Panc1 (cell line): ENCODE measurements at places on chromosomes 6 and 20. TPM values are rescaled to one million over a fixed set of nuclear protein-coding genes. Genes with fewer than 3 reads are reported as not detected.

- DNase-seq, result no peak
Observed at GRCh38 chr6:134317471-134318131, at the start of gene SGK1. Gene SGK1, minus strand, starts transcription at chr6:134318112. Its CDS starts 652 bp downstream, at chr6:134317460.

The LY6G5C gene
- total RNA-seq, result 0.62 TPM

DNA sequence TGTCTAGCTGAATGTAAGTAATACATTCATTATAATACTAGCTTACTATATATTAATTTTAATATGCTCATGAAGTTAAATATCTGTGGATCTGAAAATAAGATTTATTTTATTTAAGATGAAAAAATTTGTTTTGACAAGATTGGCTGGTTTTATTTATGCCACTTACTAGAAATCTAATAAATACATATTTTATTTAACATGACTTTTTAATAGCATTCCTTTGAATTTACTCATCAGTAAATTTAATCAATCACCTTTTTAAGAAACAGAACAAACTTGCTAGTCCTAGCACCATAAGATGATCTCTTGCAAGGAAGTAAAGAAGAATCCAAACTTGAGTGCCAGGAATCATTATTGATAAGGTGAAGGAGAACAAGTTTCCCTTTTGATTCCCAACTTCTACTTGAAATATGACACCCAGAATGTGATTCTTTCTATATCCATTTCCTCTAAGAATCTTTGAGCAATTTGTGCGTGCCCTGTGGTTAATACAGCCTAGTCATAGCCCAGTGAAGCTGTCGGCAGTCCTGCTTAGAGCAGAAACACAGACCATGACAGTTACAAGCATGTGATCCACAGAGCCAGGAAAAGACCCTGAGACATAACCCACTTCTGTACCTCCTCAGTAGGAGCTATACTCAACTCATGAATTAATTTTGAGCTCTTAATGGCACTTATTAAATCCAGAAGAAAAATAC, 282.3 kb upstream of the QKI start:
- no peak for DNase-seq

DNA sequence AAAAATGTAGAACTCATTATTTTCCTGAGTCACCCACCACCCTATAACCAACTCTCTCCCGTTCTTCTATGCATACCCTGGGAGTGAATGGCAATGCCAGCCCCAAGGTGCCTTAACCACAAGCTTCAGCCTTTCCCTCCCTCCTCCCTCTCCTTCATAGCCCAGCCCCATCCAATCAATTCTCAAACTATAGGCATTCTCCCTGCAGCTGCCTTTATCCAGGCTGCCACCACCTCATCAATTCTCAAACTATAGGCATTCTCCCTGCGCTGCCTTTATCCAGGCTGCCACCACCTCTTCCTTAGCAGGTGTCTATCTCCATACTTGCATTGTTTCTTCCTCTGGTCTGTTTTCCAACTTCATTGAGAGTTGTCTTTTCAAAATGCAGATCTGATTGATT, 77.1 kb downstream of the PLEKHG1 start:
- DNase-seq, result no peak

- DNase-seq, result no peak
Observed at GRCh38 chr6:154427446-154427845, 70.8 kb upstream of the IPCEF1 start.

DNA sequence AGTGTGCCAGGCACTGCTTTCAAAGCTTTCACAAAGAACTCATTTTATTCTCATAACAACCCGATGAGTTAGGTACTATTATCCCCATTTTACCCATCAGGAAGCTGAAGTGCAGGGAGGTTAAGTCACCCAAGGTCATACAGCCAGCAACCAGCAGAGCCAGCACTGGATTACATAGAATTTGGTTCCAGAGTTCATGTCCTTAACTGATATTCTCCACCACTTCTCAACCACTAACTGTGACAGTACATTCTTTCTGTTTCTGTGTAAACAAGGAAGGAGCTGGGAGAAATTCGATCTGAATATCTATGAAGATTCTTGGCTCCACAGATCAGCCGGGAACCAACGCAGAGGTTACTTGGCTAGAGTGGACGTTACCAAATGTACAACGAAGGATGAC, 98.0 kb downstream of the KIF16B start:
- no peak for DNase-seq

DNA sequence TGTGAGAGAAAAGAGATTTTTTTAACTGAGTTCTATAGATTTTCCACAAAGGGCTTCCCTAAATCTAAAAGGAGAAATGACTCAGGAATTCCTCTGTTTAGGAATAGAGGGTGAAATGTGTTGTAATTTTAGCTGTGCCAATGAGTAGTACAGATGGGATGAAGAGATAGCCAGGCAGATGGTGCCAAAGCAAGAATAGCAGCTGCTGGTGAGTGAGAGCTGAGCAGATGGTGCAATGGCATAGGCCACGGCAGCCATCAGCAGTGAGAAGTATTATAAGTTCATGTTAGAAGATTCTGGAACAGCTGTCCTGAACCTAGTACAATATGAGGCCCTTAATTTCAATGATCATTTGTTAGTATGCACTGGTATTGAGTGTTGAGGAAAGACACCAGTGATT, 40.2 kb upstream of the CRISP1 start:
- DNase-seq, result no peak

DNA sequence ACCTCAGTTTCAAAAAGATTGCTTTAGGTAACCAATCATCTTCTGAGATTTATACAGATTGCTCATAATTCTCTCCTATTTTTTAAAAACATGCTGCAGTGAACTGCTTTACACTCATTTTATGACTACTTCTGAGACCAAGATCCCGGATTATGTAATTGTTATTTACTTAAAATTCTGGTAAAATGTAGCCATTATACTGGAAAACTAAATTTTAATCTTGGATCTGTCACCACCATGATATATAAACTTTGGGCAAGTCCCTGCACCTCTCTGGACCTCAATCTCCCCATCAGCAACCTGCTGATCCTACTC, 477 bp upstream of the PROCR start:
- DNase-seq, result no peak

The EDN3 gene
- not detected for total RNA-seq

- DNase-seq, result no peak
Observed at GRCh38 chr6:167828325-167828956, 1.7 kb downstream of the AFDN start.

GRCh38 chr6:112296694-112297093, 42.3 kb upstream of the LAMA4 start:
- no peak for DNase-seq

The ADAM33 gene
- 0.62 TPM for total RNA-seq

The GPLD1 gene
- 0.98 TPM for total RNA-seq

DNA sequence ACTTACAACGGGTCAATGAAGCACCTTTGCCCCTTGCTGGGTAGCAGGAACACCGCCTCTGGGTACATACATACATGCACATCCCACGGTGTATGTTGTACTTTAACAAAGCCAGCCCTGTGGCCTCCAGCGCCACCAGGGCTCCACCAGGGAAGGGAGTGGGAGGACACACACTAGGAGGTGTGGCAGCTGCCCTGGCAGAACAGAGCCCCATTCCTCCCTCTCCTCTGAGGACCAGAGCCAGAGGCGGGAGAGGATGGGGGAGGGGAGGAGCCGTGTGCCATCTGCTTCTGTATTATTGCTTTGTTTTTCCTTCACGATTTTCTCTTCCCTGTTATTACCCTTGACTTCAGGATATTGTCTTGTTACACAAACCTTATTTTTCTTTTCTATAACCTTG, 105.8 kb upstream of the TRAF3IP2 start:
- DNase-seq, result no peak

- no peak for DNase-seq
Observed at GRCh38 chr6:75850026-75850833, 101.2 kb downstream of the MYO6 start.

- DNase-seq, result no peak
Observed at GRCh38 chr6:111750753-111751673, 122.2 kb downstream of the FYN start.

GRCh38 chr20:43825051-43825402, 89.6 kb upstream of the TOX2 start:
- DNase-seq, result no peak

The MAPK14 gene
- total RNA-seq, result 42.3 TPM

GRCh38 chr6:5085648-5086293, 630 bp downstream of the PPP1R3G start:
- no peak for DNase-seq

GRCh38 chr6:166708460-166708859, 81.4 kb upstream of the RPS6KA2 start:
- DNase-seq, result no peak

The SNX9 gene
- total RNA-seq, result 46.0 TPM

The ROS1 gene
- total RNA-seq, result 0.10 TPM

DNA sequence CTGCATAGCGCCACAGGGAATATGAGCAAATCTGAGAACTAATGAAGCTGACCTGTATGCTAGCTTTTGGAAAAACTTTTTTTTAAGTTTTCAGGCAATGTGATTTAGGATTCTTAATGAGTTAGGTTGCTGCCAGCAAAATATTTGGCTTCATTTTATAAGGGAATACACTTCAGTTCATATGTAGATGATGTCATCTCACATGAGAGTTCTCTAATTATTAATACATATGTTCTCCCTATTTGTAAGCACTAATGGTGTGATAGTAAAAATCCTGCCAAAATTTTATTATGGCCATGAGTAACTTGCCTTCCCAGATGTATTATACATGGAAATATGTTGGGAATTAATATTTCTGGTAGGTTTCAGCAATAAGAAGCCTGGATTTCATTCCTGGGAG, 573.8 kb downstream of the EPM2A start:
- no peak for DNase-seq

The TRIM39 gene
- total RNA-seq, result 13.4 TPM

GRCh38 chr20:16243470-16243869, 329.8 kb downstream of the KIF16B start:
- DNase-seq, result no peak

GRCh38 chr6:8047541-8048292, 16.5 kb downstream of the BLOC1S5 start:
- peak; percentile 45 for DNase-seq

DNA sequence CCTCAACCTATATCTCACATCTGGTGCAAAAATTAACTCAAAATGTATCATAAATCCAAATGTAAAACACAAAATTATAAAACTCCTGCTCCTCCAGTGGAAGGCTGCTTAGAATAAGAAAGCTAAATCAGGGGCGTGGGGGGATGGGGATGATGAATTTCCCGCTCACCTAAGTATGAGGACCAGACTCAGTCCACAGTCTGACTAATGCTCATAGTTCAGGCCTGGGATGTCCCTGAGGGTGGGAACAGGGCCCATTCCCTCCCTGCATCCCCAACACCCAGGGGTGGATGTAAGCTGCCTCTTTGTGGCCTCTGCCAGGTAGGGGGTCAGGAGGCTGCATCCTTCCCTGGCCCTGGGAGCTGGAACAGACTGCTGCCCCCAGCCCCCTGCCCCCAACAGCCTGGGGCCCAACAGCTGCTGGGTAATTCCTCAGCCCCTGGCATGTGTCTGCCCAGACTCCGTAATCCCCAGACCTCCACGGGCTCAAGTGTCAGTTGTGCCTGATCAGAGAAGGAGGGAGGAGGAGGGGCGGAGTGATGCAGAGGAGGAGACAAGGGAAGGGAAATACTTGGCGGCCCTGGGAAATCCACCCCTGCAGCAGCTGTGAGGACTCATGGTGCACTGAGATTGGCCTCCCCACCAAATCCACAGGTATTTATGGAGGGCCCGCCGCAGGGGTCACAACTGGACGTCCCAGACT, 224.5 kb downstream of the PREX1 start:
- DNase-seq, result no peak

The FAM162B gene
- not detected for total RNA-seq

- DNase-seq, result no peak
Observed at GRCh38 chr6:112881828-112882780, 535.0 kb downstream of the RFPL4B start.

DNA sequence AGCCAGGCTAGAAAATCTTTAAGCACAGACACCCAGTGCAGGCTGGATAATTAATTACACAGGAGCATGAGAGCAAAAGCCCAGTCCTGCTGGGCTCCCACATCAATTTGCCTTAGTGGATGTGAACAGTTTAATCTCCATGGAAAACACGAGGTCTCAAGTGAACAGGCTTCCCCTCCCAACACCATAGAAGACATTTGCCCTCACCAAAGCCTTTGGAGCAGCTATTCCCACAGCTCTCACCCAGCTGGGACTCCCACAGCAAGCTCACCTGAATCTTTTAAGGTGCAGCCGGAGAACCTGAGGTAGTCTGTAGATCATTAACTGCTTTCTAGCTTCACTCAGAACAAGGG, 12.0 kb downstream of the TOMM6 start:
- no peak for DNase-seq

- DNase-seq, result no peak
Observed at GRCh38 chr20:3757268-3757667, 10.3 kb downstream of the ADISSP start.

DNA sequence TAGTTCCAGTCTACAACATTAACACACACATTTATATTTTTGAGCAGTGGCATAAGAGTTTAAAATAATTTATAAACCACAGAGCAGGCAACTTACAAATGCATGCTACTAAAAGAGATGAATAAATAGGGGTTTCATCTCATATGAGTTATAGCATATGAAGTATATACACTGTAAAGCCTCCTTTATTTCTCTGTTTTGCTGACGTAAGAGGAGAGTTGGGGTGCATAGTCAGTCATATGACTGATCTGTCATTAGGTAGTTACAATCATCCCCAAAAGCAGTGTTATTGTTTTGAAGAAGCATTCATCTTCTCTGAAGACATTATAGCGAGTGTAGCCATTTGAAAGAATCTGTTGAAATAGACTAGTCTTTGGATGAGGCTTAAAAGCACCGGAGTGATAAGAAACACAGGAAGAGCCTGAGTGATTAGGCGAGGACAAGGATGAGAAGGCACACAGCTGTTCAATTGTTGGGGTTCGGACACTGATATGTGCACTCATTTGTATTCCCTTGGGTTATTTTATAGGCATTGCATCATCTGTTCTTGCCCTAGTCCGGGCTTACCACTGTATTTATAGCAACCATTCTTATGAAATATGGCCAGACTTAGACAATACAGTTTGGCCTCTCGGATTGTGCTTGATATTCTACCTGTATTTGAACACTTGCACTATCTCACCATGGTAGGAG, 325.7 kb downstream of the SAMD5 start:
- no peak for DNase-seq

- DNase-seq, result no peak
Observed at GRCh38 chr20:4170621-4171537, 155.5 kb upstream of the RNF24 start.

DNA sequence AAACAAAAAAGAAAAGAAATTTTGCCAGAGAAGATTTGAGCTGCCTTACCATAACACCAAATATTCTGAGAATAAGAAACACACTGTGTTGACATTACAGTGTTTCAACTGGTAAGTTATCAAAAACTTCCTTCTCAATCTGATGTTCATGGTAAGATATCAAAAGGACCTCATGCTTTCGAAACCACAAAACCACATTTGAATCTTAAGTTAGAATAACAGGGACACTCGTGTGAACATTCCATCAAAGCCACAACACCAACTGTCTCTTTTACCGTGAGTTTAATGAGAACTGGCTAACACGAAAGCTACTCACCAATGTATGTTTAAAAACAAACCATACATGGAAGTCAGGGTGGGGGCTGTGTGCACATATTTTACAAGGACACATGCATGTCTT, 73.0 kb upstream of the OPRM1 start:
- no peak for DNase-seq

- no peak for DNase-seq
Observed at GRCh38 chr20:63978319-63979228, 868 bp downstream of the SAMD10 start.
